Activated naive CD4-positive, alpha-beta T cell treated with anti-CD3 and anti-CD28 coated beads, Interleukin-2, amount 50 U/mL, for 16 hours (primary cell): ENCODE measurements at places on chromosomes 5 and 9.
A peak's percentile ranks its signal among the peaks of the same experiment; 100 is the strongest.

GRCh38 chr5:79546782-79547428 lies 33.0 kb upstream of the HOMER1 start:
- no peak for DNase-seq

DNA sequence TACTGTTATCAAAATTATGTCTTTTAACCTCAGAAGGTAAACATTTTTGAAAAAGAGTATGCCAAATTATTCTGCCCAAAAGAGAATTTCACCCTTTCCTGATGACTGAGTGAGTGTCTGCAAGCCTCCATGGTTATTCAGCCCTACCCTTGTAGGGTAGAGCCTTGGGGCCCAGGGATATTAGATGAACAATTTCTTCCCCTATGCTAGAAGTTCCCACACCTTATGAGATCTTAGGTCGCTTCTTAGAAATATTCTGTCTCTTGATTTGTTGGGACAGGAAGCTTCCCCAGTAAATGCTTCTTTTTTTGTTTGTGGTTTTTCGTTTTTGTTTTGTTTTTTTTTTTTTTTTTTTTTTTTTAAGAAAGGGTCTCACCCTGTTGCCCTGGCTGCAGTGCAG lies 3.1 kb downstream of the CRB2 start:
- DNase-seq, result no peak

DNA sequence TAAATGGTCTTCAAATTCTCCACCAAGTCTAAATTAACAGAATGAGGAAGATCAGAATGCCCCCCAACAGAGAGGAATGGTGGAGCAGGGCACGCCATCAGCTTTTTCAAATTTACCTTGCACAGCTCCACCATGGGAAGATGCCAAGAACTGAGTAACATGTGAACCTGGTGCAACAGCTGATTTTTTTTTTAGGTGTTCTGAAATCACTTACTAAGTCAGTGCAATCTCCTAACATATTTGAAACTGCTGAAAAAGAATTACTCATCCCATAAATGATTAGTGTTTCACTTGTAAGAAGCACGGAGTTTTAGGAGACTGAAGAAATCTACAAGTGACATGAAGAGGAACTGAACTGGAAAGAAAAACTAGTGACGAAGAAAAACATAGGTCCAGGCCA lies 5.1 kb downstream of the TMEM245 start:
- no peak for DNase-seq

GRCh38 chr5:180119031-180119902 lies 47.7 kb upstream of the RNF130 start:
- no peak for DNase-seq

DNA sequence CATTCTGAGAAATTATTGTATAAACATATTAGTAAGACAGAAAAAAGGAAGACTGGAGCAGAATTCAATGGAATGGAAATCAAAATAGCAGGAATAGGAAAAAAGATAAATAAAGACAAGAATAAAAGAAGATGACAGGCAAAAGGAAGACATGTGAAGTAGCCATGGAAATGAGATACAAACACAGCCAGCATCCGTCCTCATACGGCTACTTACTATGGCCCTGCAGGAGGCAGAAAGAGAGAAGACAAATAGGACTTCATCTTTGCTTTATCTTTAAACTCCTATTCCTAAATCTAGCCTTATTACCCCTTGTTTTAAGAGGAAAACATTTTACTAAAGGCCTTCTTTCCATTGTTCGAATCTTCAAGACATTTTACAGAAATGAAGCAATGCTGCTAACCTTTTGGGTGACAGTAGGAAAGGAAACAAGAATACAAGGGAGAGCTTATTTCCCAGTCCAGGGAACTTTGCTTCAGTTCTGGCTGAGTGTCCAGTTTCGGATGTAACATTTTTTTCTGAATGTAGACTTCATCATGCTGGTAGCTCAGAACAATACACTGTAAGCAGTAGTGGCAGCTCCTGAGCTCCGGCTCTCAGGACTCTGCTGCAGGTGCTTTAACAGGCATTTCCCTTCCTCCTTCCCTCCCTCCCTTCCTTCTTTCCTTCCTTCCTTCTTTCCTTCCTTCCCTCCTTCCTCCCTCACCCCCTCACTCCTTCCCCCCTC lies 106.4 kb upstream of the SLC12A2 start:
- DNase-seq, result no peak

- no peak for DNase-seq
Observed at GRCh38 chr5:157362982-157363381, 97.0 kb upstream of the NIPAL4 start.

- peak; percentile 41 for DNase-seq
Observed at GRCh38 chr9:128159522-128159783, 612 bp upstream of the BBLN start.

DNA sequence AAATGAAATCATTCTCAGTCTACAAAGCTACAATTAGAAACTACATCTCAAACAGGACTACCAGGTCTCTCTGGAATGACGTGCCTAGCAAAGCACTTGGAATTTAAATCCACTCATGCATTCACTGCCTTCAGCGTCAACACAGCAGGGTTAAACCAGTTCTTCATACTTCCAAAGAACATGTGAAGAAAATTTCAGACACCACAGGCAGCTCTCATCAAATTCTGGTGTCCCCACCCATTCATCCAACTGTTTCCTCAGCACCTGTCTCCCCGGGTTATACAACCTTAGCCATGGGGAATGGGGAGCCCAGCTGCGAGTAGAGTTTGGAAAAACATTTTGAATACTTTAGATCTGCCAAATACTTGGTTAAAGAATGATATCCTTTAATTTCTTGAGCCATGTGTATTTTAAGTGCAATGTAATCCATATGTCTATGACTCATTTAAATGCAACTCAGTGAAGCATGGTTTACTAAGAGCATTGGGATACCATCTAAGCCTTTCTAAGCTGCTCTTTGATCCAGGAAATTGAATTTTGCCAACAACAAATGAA lies 17.5 kb downstream of the ADAM19 start:
- DNase-seq, result no peak

DNA sequence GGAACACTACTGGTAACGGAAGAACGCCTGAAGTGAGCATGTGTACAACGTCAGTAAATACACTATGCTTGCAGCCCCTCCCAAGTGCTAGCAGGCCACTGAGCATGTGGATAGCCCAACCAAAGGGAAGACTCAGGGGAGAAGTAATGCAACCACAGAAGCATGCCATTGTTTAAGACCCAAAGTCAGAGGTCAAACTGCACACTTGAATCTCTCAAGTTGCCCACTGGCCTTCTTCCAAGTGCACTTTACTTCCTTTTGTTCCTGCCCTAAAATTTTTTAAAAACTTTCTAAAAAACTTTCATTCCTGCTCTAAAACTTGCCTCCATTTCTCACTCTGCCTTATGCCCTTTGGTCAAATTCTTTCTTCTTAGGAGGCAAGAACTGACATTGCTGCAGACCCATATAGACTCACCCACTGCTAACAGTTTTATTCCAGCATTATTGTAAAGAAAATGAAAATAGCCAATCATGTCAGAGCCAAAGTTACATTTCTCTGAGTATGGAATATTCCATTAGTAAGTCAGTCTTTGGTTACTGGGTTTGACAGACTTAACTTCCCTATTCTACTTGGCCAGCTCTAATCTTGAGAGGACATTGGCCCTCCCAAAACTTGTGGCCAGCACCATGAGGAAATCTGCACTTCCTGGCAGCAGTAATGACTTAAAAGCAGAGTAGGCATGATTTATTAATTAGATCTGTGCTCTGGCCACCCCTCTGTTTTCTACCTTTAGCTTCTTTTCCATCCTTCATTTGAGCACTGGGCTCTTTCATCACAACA lies 76.9 kb downstream of the TSSK1B start:
- DNase-seq, result no peak
